ENCODE measurements at places on chromosomes 2 and 18. TPM values are rescaled to one million over a fixed set of nuclear protein-coding genes. Genes with fewer than 3 reads are reported as not detected.

Gene NPC1
- total RNA-seq: 35.0 TPM

Gene CYP27A1
- total RNA-seq: not detected

Gene ANKRD30BL
- not detected for total RNA-seq

Gene LRP1B
- total RNA-seq: not detected

Gene MITD1
- total RNA-seq: 53.3 TPM

Gene ATP6V1C2
- not detected for total RNA-seq

Gene TGFBRAP1
- total RNA-seq: 16.6 TPM

Gene ASB3
- 25.3 TPM for total RNA-seq

Gene SOS1
- total RNA-seq: 209 TPM

Gene SGPP2
- 0.11 TPM for total RNA-seq

Gene PSD4
- 394 TPM for total RNA-seq

Gene FBXO36
- 1.0 TPM for total RNA-seq

Gene TLX2
- 0.44 TPM for total RNA-seq

Gene UGT1A10
- total RNA-seq: not detected

Gene RAB6C
- total RNA-seq: not detected

Gene ZNF407
- total RNA-seq: 17.0 TPM

Gene SCN7A
- total RNA-seq: not detected

Gene SCYGR4
- total RNA-seq: not detected

Gene SERPINB12
- total RNA-seq: not detected

Gene DNAJC27
- 8.0 TPM for total RNA-seq

Gene KRTCAP3
- 5.6 TPM for total RNA-seq

Gene CD8B
- 439 TPM for total RNA-seq

Gene GTF2A1L
- not detected for total RNA-seq

Gene TCF4
- total RNA-seq: 0.26 TPM

Gene UGT1A5
- not detected for total RNA-seq

Gene GRB14
- total RNA-seq: not detected

Gene POTEJ
- total RNA-seq: not detected

Gene FSIP2
- 0.13 TPM for total RNA-seq

Gene SLC4A5
- total RNA-seq: 1.6 TPM

Gene SETBP1
- 8.4 TPM for total RNA-seq

Gene CLK1
- 122 TPM for total RNA-seq

Gene FAP
- total RNA-seq: not detected

Gene SIX3
- 0.10 TPM for total RNA-seq

Gene KIF5C
- total RNA-seq: 4.4 TPM

Gene NEURL3
- not detected for total RNA-seq

Gene EPB41L3
- not detected for total RNA-seq

Gene MAP3K19
- not detected for total RNA-seq

Gene GPR39
- total RNA-seq: not detected

Gene HOXD4
- not detected for total RNA-seq

Gene KCNG3
- 0.21 TPM for total RNA-seq

Gene ZNF24
- 48.8 TPM for total RNA-seq

Gene HRH4
- not detected for total RNA-seq

Gene SMYD1
- total RNA-seq: not detected

Gene PXDN
- total RNA-seq: 0.26 TPM

Gene SLC9A4
- total RNA-seq: 0.08 TPM

Gene NYAP2
- not detected for total RNA-seq

Gene POTEC
- not detected for total RNA-seq

Gene MPV17
- total RNA-seq: 78.0 TPM

Gene RGPD4
- not detected for total RNA-seq

Gene ATP9B
- total RNA-seq: 27.3 TPM
